Testis (tissue), 5 donors: ENCODE measurements at places on chromosomes 11 and 22.

- no peak for DNase-seq
Observed at GRCh38 chr11:114182471-114183043, 113.6 kb upstream of the NNMT start.

- DNase-seq, result no peak
Observed at GRCh38 chr11:32987851-32988250, 27.8 kb upstream of the DEPDC7 start.

DNA sequence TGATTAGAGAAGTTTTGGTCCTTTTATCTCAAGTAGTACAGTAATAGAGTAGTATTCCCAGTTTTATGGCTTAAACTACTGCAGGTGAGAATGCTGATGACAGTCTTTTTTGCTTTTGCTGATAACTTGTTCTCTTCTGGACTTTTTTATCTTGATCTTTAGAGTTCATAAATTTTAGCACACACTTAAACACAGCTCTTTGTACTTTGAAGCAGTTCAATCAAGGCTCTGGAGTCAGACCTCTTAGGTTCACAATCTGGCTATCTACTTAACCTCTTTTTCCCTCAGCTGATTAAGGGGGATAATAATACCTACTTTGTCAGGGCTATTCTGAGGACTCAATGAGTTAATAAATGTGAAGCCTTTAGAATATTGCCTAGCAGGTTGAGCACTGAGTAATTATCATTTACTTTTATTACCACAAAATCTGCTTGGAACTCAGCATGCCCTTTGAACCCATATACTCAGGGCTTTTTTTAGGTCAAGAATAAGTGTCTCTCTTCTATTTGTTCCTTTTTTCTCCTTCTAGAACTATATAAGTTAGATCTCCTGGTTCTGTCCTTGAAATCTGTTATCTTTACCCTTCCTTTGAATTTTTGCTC, 51.9 kb downstream of the CSTF3 start:
- no peak for DNase-seq

DNA sequence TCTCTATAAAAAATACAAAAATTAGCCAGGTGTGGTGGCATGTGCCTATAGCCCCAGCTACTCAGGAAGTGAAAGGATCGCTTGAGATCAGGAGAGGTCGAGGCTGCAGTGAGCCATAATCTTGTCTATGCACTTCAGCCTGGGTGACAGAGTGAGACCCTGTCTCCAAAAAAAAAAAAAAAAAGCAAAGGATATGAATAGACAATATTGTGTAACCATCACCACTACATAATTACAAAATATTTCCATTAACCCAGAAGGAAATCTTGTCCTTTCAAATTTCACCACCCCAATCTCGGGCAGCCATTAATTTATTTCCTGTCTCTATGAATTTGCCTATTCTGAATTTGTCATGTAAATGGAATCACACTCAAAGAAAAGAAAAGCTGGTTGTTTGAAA, 21.2 kb downstream of the RSF1 start:
- no peak for DNase-seq

- DNase-seq, result no peak
Observed at GRCh38 chr22:42752912-42753311, 32.2 kb upstream of the A4GALT start.

GRCh38 chr22:26857169-26857568, 199.8 kb downstream of the MIAT start:
- no peak for DNase-seq
